ENCODE measurements at places on chromosomes 11 and 22.

DNA sequence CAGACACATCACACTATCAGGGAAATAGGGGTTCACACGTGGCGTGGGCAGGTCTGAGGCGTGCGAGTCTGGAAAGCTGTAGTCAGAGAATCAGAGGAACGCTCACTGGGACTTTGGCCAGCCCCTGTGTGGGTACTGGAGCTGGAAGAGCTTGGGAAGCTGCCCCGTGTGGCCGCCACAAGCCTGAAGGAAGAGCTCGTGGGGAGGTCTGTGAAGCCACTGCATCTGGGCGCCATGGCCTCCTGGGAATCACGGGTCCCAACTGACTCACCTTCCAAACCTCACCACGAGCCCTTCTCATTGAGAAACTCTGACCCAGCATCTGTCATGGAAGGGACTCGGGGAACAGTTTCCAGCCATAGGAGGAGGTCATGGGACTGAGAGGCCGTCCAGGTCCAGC lies 5.9 kb upstream of the MRGPRF start:
- DNase-seq, result no peak

GRCh38 chr11:64060861-64061444 lies 25.2 kb downstream of the FLRT1 start:
- DNase-seq, result peak; percentile 56

GRCh38 chr22:17493419-17493981 lies 69.8 kb upstream of the SLC25A18 start:
- no peak for DNase-seq

DNA sequence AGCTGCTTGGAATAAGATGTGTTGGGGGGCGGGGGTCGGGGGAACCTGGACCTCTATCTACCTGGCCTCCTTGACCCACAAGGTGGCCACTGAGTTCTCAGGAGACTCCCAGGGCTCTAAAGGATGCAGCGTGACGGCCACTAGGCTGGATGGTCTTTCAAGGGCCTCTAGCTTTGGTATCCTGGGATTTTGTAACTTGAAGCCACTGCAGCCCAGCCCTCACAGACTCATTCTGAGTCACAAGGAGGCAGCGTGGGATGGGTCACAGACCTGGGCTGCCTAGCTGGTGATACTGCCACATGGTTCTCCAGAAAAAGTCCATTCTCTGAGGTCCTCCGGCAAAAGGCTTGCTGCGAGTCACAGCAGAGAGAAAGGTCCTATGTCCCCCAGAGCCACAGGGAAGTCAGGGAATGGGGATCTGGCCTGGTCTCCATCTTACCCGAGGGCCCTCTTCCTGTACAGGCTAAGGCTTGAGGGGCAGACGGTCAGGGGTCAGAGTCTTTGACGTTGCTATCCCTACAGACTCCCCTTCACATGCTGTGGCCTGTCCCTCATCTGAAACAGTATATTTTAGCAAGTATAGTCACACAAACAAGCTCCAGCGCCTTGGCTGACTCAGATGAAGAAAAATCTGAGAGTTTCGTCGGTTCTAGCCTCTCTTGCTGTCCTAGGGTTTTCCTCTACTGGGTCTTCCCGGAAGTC lies 52.4 kb downstream of the KCNC1 start:
- DNase-seq, result no peak

GRCh38 chr22:40412441-40412840 lies 42.0 kb downstream of the SGSM3 start:
- DNase-seq, result peak; percentile 46

Data from activated CD4-positive, alpha-beta T cell treated with anti-CD3 and anti-CD28 coated beads, Interleukin-2, Interleukin-4, amounts not matched to agents 100 ng/mL and 50 ng/mL, durations not matched to agents 16 hours and 8 hours (primary cell).